Stimulated activated CD4-positive, alpha-beta T cell treated with anti-CD3 and anti-CD28 coated beads, TNF-alpha, amount 100 ng/mL, for 24 hours (primary cell): ENCODE measurements at places on chromosomes 5 and 9.

- DNase-seq = peak; percentile 57
Observed at GRCh38 chr9:72365525-72366256, 683 bp upstream of the ZFAND5 start.

- no peak for DNase-seq
Observed at GRCh38 chr5:1481266-1481958, 36.2 kb upstream of the SLC6A3 start.

GRCh38 chr9:125433461-125434011 lies 171.9 kb downstream of the GAPVD1 start:
- no peak for DNase-seq

- DNase-seq = no peak
Observed at GRCh38 chr5:25995209-25995608, 1043.2 kb downstream of the CDH9 start.

DNA sequence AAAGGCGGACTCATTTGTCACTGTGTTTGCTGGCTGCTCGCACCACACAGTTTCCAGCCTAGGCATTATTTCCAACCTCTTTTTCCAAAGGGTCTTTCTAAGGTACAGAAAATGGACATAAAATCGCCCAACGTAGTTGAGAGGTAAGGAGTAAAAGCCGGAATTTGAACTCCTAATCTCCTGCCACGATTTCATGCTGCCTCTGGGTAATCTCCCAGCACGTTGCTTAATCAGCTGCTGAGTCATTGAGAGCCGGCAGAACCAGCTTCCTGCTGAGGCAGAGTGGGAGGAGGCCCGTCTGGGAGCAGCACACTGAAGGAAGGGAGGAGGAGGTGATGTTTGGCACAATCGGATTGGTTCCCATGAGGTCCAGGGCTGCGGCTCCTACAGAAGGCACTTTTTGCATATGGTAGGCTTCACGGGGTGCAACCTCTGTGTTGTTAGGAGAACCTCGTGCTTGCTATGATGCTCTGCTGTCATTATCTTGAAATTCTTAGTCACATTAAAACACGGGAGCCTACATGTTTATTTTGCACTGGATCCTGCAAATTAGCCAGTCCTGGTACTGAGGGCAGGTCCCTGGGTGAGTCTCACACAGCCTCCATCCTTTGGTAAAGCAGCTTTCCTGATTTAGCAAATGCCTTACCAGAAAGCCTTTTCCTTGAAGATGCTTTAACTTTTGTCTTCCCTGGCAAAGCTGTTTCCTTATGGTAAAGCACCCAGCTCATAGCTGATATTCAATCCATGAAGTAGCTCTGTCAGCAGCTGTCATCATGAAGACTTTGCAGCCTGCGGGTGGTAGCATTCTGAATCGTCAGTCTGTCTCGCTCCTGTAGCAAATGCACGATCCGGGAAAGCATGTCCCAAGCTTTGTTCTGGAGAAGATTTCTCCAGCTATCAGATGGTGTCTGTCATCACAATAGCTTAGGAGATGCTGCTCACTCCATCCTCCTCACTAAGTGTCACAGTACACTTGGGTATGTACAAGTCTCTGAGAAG lies 191.6 kb upstream of the MSX2 start:
- no peak for DNase-seq

DNA sequence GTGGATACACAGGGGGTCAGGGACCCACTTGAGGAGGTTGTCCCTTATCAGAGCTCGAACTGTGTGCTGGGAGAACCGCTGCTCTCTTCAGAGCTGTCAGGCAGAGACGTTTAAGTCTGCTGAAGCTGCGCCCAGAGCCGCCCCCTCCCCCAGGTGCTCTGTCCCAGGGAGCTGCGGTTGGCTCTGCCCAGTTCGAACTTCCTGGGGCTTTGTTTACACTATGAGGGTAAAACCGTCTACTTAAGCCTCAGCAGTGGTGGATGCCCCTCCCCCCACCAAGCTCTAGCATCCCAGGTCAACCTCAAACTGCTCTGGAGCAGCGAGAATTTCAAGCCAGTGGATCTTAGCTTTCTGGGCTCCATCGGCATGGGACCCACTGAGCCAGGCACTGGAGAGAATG lies 15.9 kb downstream of the SRD5A1 start:
- no peak for DNase-seq

GRCh38 chr5:65982635-65983034 lies 56.3 kb downstream of the ERBIN start:
- DNase-seq = no peak

- no peak for DNase-seq
Observed at GRCh38 chr5:83072966-83073365, 4.2 kb downstream of the TMEM167A start.

GRCh38 chr9:33633636-33634035 lies 109.6 kb downstream of the ANKRD18B start:
- no peak for DNase-seq

DNA sequence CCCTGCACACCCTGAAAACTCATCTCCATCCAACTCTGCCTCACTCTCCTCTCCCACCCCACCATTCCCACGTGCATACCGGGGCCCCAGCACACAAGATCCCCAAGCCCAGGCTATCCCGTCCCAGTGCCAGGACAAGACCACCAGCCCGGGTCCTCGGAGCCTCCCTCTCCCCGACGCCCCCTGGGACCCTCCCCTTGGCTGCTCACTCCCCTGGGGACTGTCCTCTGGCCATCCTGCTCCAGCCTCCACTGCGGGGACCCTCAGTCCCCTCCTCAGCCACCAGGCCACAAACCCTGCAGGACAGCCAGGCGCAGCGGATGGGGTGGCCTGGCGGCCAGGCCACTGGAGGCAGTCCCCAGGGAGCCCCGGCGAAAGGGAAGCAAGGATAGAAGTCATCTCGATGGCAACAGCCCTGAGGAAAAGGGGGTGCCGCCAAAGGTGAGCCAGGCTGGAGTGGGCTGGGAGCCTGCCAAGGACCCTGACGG lies 62.8 kb downstream of the C9orf50 start:
- DNase-seq = no peak

GRCh38 chr9:126953041-126953809 lies 38.6 kb downstream of the RALGPS1 start:
- DNase-seq = no peak

DNA sequence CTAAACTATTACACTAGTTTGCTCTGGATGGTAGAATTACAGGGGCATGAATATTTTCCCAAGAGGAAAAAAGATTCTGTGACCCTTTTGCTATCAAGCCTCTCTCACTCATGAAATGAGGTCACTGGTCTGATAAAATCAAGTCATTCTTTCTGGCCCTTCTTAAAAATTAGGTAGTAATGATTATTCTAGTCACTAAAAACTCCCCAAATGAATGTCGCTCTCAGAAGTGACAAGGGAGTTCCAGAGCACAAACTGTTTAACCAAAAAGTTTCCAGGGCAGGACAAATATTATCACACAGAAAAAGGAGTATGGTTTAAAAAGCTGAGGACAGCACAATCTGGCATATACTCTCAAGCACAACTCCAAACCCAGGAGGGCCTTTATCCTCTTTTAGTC lies 12.5 kb downstream of the ERMP1 start:
- no peak for DNase-seq

GRCh38 chr9:92147852-92148180 lies 32.6 kb upstream of the SPTLC1 start:
- DNase-seq = no peak

DNA sequence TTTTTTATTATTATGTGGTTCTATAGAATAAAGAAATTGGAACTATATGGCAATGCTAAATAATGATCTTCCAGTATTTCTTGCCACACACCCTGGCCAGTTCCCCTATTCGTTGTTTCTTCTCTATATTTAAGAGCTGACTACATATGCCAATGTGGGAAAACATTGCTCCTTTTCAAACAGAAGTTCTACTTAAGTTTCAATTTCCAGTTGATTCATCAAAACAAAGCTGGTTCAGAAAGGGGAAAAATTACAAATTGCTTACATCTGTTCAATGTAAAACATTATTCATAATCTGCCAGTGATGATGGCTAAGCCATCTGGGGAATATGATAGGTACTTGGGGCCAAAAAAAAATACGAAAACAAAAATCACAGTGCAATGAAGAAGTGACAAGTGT lies 76.9 kb downstream of the ST8SIA4 start:
- no peak for DNase-seq

DNA sequence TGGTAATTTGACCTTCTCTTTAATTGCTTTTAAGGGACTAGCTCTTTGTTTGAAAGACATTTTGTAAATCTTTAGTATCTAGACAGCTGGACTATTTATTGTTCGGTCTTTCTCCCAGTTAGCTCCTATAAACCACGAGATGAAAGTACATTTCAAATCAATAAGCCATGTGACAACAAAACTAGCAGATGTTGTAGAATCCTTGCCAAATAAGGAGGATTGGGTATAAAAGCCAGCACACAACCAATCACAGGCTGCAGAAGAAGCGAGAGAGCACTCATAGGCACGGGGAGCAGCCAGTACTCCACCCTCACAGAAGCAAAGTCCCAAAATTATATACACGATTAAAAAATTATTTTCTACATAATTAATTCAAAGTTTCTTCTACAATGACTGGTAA lies 8.1 kb upstream of the OMD start:
- no peak for DNase-seq

DNA sequence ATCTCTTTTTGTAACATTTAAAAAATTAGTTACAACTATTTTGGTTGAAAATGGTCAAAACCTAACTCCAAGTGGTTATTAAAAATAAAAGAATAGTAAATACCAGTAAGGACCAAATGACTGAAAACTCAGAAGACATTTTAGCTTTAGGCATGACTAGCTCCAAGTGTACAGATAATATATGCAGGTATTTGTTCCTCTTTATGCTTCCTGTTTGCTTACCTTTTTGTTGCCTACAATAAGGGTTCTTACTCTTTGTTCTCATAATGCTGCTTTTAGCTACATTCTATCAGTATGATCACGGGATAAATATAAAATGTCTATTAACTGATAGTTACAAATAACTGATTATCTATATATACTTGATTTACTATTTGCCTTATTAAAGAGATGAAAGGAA lies 259.6 kb downstream of the CDH12 start:
- DNase-seq = no peak

DNA sequence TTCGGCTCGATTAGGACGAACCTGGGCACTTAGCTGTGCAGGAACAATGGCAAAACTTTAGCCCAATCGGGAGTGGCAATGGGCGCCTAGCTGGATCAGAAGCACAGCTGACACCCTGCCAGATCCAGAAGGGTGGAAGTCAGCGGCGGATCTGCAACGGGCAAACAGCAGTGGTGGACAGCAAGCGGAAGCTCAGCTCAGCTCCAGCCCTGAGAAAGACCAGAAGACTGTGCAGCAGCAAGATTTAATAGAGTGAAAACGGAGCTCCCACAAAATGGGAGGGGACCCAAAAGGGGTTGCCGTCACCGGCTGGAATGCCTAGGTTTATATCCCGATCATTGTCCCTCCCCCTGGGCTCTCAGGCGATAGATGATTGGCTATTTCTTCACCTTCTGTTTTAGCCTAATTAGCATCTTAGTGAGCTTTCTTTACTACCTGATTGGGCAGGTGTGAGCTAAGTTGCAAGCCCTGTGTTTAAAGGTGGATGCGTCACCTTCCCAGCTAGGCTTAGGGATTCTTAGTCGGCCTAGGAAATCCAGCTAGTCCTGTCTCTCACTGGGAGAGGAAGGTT lies 1237.9 kb downstream of the CDH12 start:
- DNase-seq = no peak

GRCh38 chr5:101675510-101676219 lies 620.4 kb downstream of the SLCO4C1 start:
- DNase-seq = no peak

GRCh38 chr9:34579808-34580163 lies 9.7 kb downstream of the CNTFR start:
- no peak for DNase-seq

- DNase-seq = no peak
Observed at GRCh38 chr9:93300175-93300572, 116.2 kb downstream of the WNK2 start.

GRCh38 chr5:9698125-9698826 lies 68.1 kb upstream of the TAS2R1 start:
- DNase-seq = no peak

DNA sequence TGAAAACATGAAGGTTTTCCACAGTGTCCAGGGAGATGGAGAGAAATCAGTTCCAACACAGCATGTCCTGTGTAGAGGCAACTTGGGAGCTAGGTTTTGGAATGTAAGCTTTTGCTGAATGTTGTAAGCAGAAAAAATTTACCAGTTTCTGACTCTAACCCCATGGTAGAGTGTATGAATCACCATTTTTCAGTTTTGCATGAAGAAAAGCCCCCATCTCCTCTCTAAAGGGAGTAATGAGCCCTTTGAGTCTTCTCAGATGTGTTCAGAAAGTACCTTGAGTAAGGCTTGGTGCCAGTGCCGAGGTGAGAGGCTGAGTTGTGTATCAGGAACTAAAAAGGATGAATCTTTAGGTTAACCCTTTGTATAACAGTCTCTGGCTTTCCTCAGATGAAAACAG lies 96.2 kb downstream of the ADRB2 start:
- DNase-seq = no peak

DNA sequence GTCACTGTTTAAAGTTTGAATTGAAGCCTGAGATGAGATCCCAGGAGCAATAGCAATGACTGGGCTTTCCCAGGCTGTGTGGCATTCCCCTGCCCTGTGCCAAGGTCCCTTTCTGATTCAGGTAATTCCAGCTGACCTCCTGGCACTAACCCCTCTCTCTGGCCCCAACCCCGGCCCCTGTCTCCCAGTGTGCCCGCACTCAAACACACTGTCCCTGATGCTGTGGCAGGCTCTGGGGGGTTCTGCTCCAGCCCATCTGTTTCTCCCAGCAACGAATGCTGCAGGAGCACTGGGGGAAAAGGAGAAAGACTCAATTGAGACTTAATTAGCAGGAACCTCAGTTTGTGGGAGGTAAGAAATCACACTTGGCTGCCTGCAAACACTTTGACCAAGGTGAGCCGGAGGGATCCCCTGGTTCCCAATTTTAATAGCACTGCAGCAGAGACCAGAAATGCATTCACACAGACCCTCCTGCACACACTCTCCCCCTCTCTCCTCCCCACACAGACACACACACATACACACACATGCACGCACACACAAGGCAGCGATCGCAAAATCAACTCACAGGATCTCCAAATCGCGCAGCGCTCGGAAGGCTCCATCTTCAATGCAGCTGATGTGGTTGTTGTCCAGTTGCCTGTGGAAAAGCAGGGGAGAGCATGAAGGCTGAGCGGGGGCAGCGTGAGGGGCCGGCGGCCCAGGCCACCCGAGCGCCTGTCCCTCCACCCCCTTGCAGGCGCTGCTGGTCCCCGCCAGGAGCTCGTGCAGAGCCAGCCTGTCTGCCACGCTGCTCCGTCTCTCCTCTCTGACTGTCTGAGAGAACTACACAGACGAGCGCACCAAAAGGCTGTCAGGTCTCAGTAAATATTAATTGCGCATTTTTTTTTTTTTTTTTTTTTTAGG lies 265.1 kb upstream of the PANK3 start:
- no peak for DNase-seq

- DNase-seq = no peak
Observed at GRCh38 chr9:115230924-115231515, 113.1 kb upstream of the TNC start.

DNA sequence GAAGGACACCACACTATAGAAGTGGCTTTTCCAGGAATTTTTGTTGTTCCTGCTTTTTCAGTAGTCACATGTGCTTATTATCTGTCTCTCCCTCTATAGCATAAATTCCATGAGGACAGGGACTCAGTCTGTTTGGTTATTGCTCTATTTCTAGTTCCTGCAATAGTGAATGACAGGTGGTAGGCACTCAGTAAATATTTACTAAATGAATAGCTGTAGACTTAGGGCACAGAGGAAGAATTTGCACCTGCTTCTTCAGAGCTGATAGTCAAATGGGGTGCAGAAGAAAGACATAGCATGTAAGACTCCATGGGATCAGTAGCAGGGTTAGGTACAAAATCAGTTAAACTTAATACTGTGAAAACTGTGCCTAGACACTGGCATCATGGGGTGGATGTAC lies 580.2 kb downstream of the CCDC171 start:
- no peak for DNase-seq
